Cardiac fibroblast (primary cell): ENCODE measurements at places on chromosomes 12 and 14.

DNA sequence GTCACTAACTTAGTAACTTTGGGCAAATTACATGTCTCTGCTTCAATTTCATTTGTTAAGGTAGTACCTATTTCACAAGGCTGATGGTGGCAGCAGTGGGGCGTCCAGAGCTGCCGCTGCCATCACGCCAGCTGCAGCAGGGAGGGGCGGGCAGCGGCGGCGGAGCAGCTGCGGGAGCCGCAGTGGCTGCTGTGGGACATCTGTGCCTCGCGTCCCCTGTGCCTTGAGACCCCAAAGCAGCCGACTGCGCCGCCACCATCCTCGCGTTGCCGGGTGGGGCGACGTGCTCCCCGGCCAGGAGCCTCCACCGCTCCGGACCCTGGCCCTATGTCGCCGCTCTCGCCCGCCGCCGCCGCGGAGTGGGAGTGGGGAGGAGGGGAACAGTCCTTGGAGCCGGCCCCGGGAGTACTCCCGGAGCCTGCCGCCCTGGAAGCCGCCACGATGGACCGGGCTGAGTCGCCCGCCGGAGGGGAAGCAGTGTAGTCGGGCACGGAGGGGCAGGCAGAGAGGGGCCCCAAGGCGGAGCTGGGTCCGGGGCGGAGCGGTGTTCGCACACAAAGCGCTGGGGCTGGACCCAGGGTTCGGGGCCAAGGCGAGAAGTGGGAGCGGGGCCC is 51.4 kb downstream of the A2M start:
- peak; percentile 65 for DNase-seq

GRCh38 chr12:93149229-93149628 is 220.1 kb upstream of the EEA1 start:
- no peak for DNase-seq

- no peak for DNase-seq
Observed at GRCh38 chr14:90556012-90556477, 159.2 kb downstream of the CALM1 start.

DNA sequence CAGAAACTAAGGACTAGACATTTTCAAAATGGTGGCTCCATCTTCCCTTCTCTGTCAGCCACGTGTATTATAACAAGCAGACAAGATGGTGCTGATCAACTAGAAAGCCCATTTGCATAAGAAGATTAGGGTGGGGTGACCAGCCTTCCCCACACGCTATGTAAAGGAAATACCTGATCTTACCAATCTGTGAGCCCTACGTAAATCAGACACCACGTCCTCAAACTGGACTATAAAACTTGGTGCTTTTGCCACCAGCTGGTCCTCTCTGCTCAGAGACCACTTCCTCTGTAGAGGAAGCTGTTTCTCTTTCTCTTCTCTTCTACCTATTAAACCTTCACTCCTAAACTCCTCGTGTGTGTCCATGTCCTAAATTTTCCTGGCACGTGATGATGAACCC is 101.1 kb upstream of the PLEKHG7 start:
- DNase-seq, result no peak

DNA sequence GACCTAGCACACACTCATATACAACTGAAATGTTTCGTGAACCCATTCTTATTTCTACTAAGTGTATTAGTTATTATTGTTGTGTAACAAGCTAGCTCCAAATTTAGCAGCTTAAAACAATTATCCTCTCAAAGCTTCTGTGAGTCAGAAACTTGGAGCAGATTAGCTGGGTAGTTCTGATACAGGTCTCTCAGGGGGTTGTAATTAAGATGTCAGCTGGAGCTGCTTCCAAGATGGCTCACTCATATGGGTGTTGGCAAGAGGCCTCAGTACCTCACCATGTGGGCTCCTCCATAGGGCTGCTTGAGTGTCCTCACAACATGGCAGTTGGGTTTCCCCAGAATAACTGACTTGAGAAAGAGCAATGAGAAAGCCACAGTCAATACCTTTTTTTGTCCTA is 9.8 kb downstream of the GPR135 start:
- peak; percentile 76 for DNase-seq

GRCh38 chr12:104605685-104606084 is 148.9 kb downstream of the CHST11 start:
- DNase-seq, result peak; percentile 35

- no peak for DNase-seq
Observed at GRCh38 chr12:100767371-100767770, 27.2 kb upstream of the ANO4 start.

GRCh38 chr14:20802341-20803084 is at the start of gene RNASE1:
Gene RNASE1, minus strand, starts transcription at chr14:20802844. Its CDS starts 776 bp downstream, at chr14:20802068.
- DNase-seq, result peak; percentile 37

DNA sequence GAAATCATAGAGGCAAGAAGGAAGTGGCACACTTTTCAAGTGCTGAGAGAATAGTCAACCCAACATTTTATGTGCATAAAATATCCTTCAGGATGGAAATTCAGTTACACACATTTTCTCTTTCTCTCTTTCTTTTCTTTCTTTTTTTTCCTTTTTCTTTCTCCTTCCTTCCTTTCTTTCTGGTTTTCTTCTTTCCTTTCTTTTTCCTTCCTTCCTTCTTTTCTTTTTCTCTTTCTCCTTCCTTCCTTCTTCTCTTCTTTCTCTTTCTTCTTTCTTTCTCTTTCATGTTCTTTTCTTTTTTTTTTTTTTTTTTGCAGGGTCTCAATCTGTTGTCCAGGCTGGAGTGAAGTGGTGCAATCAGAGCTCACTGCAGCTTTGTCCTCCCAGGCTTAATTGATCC is 38.7 kb upstream of the OR5AU1 start:
- no peak for DNase-seq

GRCh38 chr12:66196806-66197205 is 7.8 kb downstream of the IRAK3 start:
- DNase-seq, result peak; percentile 87

DNA sequence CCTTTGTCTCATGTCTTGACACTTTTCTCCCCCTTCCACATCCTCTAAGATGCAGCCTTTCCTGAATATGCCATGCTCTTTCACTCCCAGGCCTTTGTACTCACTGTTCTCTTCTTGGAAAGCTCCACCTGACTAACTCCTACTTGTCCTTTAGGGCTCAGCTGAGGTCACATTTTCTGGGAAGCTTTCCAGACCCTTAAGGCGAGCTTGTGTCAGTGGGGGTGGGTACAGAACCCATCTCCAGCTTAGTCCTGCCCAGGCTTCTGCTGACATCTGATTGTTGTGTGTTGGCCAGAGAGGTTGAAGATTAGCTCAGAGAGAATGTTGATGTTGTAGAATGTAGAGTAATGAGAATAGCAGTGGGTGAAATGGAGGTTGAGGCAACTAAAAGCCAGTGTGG is 2.9 kb upstream of the TSFM start:
- peak; percentile 35 for DNase-seq
